ENCODE measurements at places on chromosomes 5 and 9.
A peak's percentile ranks its signal among the peaks of the same experiment; 100 is the strongest.

- no peak for DNase-seq
Observed at GRCh38 chr9:97706246-97706645, 9.1 kb upstream of the XPA start.

DNA sequence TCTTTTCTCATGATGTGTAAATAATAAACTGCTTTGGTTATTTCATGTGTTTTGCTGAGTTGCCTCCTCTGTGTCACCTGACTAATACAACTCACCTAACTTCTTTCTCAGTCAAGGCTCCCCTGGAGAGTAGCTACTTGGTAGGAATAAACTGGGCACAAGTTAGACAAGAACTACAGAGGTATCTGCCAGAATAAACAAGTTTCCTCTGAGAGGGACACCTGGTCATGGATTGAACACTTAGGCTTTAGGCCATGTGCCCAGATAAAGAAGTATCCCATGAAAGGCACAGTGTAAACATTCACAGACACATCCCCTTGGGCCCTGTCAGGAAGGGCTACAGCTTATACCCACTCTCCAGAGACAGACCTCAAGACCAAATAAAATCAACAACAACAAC lies 532.5 kb downstream of the KIF4B start:
- DNase-seq: no peak

DNA sequence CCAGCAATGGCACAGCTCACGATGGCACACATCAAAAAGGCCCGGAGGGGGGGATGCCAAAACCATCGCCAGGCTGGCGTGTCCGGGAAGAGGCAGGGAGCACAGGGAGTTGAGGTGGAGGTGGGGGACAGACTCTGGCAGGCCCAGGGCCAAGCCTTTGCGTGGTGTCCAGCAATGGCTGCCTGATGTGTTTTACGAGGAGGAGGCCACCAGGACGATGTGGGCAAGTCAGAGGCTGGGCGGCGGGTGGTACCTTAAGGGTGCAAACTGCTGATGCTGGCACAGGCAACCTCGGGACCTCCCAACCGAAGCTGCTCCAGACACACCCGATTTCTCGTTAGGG lies 4.7 kb downstream of the VAV2 start:
- DNase-seq: no peak

- DNase-seq: no peak
Observed at GRCh38 chr5:147752666-147753290, 29.8 kb downstream of the JAKMIP2 start.

DNA sequence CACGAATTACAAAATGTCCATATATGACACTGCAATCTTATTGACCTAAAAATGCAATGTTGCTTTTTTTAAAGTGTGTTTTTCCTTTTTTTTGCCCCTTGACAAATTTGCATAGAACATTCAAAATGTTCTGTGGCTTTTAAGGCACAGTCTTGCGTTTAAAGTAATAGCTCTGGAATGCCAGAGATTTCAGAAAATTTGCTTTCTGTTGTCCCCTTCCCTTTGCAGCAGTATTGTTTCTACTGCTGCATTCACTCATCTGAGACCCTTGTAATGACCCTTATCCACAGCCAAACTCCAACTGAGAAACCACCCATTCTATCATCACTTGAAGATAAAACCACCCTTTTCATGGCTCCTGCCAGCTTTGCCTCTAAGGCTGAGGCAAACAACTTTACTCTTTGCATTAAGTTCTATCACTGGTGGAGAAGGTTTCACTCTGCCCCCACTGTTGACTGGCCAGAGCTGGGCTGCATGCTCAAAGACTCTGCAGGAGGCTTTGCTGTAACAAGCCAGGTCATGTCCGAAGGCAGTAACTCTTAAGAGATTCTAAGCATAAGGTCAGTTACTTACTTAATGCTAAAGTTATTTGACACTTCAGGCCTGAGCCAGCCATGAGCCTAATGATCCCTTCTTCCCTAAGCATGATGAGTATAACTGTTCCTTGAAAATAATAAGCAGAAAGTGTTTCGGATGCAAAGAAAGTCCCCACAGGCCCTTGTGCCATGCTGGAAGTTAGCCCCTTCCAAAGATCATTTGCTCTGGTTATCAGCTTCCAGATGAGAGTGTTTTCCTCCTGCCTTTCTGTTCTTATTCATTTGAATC lies 101.9 kb downstream of the CD180 start:
- DNase-seq: no peak

- no peak for DNase-seq
Observed at GRCh38 chr9:6973762-6974161, 216.0 kb downstream of the KDM4C start.

DNA sequence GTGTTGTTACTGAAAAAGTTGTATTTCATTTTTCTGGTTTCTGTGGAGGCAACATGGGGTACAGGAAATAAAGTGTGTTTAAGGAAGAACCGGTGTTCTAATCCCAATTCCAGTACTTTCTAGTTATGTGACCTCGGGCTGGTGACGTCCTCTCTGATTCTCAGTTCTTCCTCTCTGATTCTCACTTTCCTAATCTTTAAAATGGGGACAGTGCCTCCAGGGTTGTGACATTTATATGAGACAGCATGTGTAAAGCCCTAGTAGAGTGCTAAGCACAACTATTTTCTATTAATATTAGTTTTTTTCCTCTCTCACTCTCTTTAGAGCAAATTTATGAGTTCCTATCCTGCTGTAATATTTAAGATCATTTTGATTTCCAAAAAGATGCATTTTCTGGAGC lies 50.9 kb upstream of the PTPDC1 start:
- no peak for DNase-seq

DNA sequence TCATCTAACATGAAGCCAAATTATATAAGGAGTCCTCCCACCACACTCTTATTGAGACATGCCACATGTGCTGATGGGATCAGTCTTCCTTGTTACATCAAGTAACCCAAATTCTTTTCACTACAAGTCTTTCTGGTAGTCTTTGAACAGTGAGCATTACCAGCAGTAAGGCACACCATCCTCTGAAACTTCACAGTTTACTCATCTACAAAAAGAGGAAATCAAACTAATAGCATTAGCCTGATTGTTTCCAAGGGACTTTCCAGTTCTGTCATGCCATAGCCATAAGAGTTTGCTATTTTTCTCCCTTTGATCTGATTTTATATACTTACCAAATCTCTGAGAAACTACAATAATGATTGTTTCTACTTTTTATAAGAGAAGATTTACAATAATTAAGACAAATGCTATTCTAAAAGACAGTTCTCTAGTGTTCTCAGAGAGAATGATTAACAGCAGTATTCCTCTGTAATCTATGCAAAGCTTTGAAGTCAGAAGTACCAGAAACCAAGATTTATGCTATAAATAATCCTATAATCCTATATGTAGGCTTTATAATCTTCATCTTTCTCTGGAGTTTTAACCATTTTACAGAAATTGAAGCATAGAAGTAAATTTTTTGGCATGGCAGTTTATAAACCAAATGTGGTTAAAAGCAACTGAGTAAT lies 166.2 kb upstream of the ACO1 start:
- DNase-seq: no peak

DNA sequence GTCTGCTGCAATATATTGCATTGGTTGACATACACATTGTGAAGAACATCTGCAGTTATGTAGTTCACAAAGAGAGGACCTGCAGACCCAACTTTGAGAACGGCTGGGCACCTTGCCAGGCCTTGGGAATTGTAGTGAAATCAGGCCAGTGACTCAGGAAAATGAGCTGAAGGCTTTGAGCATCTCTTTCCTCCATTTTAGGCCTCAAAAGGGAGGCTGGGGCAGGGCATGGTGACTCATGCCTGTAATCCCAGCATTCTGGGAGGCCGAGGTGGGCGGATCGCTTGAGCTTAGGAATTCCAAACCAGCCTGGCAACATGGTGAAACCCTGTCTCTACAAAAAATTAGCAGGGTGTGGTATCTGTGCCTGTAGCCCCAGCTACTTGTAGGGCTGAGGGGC lies 1.4 kb upstream of the IPPK start:
- peak; percentile 25 for DNase-seq

- no peak for DNase-seq
Observed at GRCh38 chr5:33468775-33469435, 28.1 kb downstream of the TARS1 start.

- no peak for DNase-seq
Observed at GRCh38 chr9:135127718-135128670, 40.5 kb downstream of the OLFM1 start.

DNA sequence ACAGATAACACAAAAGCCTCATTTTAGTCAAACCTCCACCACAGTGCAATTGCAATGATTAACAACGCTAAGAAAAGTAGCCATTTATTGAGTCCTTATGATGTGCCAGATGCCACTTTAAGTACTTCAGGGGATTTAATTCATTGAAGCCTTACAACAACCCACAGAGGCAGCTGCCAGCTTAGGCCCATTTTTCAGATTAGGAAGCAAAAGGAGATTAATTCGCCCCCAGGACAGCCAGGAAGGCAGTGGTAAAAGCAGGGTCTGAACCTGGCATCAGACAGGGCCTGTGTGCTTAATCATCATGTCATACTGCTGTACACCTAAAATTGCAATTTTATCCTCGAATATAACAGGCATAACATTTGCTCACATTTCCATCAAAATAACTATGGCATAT lies 23.9 kb downstream of the MED27 start:
- DNase-seq: peak; percentile 11

- no peak for DNase-seq
Observed at GRCh38 chr9:28909526-28909925, 1336.2 kb upstream of the C9orf72 start.

GRCh38 chr9:116944714-116945534 lies 257.8 kb downstream of the TRIM32 start:
- no peak for DNase-seq

DNA sequence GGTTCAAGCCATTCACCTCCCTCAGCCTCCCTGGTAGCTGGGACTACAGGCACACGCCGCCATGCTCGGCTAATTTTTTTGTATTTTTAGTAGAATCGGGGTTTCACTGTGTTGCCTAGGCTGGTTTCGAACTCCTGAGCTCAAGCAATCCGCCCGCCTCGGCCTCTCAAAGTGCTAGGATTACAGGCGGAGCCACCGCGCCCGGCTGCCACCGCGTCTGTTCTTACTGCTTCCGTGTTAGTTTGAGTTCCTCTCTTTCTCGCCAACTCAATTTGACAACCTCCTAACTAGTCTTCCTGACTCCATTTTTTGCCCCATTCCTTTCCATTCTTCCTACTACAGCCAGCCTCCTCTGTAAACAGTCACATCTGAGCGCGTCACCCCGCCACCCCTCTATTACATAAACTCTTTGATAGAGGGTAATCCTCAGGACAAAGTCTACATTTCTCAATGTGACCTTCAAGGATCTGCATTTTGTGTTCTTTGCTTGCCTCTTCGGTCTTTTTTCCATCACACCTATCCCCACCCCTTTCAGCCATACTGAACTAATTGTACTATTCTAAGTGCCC lies 88.6 kb upstream of the IL6ST start:
- DNase-seq: no peak

- DNase-seq: no peak
Observed at GRCh38 chr5:153496835-153497234, 6.4 kb downstream of the GRIA1 start.

- peak; percentile 21 for DNase-seq
Observed at GRCh38 chr5:32707418-32707997, 3.6 kb upstream of the NPR3 start.

DNA sequence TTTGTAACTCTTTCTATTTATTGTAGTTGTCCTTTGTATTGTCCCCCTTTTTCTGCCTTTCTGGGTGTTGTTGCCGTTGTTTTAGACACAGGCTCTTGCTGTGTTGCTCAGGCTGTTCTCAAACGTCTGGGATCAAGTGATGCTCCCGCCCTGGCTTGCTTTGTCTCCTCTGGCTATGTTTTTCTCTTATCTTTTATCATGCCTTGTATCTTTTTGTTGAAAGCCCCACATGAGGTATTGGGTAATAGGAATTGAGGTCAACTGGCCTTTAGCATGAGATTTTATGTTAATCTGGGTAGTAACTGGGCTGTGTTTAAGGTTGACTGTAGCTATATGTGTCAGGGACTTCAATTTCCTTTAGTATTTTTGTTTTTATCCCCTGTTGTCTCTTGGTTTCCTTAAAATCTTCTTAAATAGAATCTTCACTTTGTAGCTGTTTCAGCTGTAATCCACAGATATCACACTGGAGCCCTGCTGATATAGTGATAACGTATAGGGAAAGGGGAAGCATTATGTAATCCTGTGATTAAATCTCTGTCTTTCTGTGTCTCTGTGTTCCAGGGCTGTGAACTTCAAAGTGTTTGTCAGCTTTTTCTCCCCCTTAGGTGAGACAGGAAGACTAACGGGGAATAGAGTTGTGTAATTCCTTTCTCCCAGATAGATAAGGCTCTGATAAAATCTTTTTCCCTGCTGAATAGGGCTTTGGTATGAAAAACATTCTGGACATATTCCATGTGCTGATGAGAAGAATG lies 25.9 kb upstream of the CACNA1B start:
- no peak for DNase-seq

DNA sequence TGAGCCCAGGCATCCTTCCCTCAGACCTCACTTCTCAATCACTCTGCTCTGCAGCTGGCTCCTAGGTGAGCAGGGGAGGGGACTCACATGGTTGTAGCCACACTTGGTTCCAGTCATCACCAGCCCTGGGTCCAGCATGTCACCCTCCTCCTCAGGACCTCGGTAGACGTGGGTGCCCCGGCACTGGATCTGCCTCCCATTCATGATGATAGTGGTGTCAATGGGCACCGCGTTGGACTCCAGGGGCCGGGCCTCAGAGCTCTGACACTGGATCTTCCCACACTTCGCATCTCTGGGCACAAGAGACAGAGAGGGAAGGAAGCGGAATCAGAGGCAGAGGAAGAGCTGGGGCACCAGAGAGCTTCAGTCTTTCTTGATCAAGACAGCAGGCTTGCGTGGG lies 32.9 kb downstream of the NIPAL4 start:
- no peak for DNase-seq

- DNase-seq: no peak
Observed at GRCh38 chr5:138350563-138350890, 2.0 kb upstream of the KDM3B start.

DNA sequence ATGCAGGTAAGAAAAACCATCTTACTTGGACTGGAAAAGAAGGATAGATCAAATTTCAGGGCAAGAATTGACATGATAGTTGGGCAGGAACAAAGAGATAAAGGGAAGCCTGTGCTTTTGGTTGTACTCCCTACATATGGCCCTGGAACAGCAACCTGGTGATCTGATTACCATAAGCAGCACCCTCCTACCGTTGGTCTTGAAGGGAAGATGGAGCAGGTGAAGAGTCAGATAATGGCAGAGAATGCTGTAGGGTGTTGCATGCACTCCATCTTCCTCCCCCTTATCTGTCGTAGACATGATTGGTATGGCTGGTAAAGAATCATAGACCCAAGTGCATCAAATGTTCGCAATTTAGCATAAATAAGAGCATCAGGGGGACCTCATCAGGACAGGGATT lies 4.7 kb downstream of the IRGM start:
- no peak for DNase-seq

- peak; percentile 63 for DNase-seq
Observed at GRCh38 chr5:141330299-141331080, at the start of gene PCDHGA1. TSS of gene PCDHGA1 (plus strand) at chr5:141330514.

DNA sequence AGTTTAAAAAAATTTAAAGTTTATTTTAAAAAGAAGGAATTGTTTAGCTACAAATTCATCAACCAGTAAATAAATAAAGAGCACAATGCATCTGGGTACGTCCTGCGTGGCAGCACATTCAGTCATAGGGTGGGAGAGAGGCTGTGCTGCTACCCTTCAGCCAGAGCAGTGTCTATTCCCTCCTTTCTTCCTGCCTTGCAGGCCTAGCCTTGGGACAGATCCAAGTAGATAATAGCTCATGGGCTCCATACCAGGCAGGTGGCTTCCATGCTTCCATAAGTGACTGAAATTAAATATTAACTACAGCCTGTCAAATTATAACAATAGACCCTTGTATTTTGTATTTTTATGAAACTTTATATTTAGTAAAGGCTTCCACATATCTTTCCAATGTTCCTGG lies 408.3 kb upstream of the RGMB start:
- peak; percentile 90 for DNase-seq

GRCh38 chr5:41270423-41271251 lies 57.3 kb upstream of the C6 start:
- peak; percentile 44 for DNase-seq
